ENCODE measurements at places on chromosomes 3 and 15.

DNA sequence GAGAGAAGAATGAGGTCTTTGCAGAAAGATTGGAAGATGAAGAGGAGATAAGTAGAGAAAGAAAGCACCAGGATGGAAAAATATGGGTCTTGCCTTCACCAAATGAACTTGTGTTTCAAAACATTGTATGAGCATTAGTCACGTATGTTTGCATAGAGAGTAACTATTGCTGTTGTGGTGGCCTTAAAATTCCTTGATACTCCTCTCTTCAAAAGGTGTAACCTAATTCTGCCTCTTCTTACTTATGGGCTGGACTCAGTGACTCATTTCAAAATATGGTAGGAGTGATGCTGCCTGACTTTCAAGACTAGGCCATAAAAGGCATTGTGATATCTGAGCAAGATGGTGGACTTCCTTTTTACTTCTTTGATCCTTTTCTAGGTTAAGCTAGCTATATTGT is 228.7 kb upstream of the ZNF385D start:
- peak; percentile 31 for DNase-seq

- DNase-seq, result no peak
Observed at GRCh38 chr3:24201301-24201700, 256.2 kb downstream of the NR1D2 start.

DNA sequence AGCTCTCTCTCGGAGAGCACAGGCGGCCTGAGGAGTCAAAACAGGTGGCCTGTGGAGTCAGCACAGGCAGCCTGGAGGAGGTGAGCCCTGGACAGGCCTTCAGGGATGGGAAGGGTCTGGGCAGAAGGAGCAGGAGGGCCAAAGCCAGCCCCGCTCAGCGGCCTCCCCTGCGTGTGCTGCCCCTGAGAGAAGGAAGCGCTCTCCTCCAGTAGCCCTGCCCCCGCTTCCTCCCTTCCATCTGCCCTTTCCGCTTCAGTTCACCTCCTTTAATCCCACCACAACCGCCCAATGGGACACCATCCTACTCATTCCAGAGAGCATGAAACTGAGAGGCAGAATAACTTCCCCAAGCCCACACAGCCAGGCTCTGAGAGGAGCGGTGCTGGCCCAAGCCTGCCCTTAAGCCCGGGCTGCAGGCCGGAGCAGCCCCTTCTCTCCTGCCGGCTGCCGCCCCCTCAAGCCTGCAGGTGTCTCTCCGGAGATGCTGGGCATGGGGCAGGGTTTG is 3.2 kb upstream of the NR2E3 start:
- DNase-seq, result no peak

GRCh38 chr15:50710585-50710984 is 24.0 kb upstream of the TRPM7 start:
- no peak for DNase-seq

DNA sequence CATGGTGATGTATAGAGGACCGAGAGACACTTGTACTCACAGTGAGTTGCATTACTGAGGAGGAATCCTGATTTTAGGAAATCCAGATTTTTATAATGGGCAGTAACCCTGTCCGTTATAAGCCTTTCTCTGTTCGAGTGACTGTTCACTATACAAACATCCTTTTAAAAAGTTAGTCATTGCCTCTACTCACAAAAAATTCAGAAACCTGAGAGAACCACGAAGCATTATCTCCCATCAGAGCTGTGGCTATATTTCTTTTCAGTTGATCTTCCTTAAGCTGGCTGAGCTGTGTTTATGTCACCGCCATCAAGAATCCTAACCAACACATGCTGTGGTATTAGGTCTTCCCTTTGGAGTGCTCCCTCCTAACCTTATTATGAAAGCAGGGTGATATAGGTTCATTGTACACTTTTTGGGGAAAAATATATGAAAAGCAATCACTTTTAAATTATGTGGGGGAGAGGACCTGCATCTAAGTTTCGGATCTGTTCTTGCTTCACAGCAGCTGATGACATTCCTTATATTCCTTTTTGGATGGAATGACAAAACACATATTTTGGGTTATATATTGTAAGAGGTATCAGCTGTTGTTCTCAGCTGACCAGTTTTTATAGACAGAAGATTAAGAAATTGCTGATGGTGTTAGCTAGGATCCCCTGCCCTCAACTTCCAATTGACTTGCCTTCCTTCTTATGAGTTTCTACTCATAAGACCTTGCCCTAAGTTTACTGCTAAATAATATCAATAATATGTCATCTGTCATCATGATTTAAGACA is 465.9 kb upstream of the RASGRP1 start:
- DNase-seq, result no peak

- DNase-seq, result no peak
Observed at GRCh38 chr15:64354688-64355344, 1.2 kb downstream of the CSNK1G1 start.

GRCh38 chr15:90376789-90377188 is 11.3 kb upstream of the IQGAP1 start:
- no peak for DNase-seq

All from AG04449 (cell line).